ENCODE measurements at places on chromosomes 16 and 17. TPM values are rescaled to one million over a fixed set of nuclear protein-coding genes. Genes with fewer than 3 reads are reported as not detected.

GRCh38 chr16:65178151-65178550, 56.3 kb upstream of the CDH11 start:
- peak; percentile 31 for DNase-seq

DNA sequence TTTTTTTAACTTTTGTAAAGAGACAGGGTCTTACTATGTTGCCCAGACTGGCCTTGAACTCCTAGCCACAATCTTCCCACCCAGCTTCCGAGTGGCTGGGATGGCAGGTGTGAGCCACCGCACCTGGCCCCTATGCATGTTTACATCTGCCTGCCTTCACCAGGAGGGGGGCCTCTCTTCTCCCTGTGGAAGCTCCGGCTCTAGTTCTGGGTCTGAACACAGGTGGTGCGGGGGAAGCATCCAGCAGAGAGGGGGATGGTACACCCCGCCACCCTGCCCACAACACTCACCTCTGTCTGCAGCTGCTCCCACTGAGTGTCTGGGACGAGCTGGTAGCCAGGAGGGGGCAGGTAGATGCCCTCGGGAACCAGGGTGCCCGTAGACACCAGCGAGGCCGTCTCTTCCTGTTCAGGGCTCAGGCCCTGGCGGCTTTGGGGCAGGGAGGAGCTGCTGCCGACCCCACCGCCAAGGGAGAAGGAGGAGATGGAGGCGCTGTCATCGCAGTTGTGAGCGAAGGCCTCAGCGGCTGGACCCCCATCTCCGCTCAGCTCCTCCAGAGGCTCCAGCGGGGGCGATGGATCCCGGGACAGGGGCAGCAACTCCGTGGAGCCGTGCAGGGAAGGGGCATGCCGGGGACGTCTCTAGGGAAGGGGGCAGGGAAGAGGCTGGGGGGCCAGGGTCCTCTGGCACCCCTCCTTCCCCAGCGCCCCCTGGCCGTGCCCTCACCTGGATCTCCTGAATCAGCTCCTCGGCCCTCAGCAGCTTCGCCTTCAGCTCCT, 10.9 kb downstream of the RABEP2 start:
- DNase-seq = no peak

GRCh38 chr17:78105101-78105500, 23.5 kb downstream of the TMC6 start:
- DNase-seq = no peak

GRCh38 chr16:89522287-89522686, 14.1 kb downstream of the SPG7 start:
- no peak for DNase-seq

GRCh38 chr16:17475104-17475503, 4.3 kb upstream of the XYLT1 start:
- DNase-seq = no peak

DNA sequence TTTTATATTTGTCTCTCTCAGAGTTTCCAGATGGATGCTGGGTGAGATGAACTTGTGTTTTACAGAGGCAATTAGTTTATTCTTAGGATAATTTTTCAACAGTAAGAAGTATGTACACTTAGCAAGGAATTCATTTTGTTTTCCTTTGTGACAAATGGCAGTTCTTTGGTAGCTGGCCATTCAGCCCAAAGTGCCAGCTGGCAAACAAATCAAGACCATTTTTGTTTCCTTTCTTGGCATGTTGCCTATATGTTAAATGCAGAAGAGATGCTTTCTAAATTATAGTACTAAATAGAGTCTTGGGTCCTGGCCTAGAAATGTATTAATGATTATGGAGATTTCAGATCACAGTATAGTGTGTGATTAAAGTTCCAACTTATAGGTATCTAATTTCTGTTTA, 337.1 kb downstream of the CNTNAP4 start:
- no peak for DNase-seq

DNA sequence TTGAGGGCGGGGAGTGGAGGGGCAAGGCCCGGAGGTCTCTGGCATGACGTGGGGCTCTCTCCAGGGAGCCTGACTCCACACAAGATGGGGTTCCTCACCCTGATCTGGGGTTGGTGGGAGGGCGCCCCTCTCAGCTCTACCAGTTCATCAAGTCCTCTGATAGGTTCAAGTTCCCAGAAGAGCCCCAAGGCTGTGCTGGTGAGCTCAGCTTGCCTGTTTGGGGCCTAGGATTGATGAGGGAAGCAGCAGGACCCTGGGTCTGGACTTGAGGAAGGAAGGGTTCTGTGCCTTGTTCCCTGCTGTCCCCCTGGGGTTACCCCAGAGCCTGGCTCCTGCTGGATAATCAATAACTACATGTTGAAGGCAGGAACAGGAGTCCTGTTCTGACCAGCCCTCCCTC, 3.5 kb downstream of the MGAT5B start:
- DNase-seq = no peak

DNA sequence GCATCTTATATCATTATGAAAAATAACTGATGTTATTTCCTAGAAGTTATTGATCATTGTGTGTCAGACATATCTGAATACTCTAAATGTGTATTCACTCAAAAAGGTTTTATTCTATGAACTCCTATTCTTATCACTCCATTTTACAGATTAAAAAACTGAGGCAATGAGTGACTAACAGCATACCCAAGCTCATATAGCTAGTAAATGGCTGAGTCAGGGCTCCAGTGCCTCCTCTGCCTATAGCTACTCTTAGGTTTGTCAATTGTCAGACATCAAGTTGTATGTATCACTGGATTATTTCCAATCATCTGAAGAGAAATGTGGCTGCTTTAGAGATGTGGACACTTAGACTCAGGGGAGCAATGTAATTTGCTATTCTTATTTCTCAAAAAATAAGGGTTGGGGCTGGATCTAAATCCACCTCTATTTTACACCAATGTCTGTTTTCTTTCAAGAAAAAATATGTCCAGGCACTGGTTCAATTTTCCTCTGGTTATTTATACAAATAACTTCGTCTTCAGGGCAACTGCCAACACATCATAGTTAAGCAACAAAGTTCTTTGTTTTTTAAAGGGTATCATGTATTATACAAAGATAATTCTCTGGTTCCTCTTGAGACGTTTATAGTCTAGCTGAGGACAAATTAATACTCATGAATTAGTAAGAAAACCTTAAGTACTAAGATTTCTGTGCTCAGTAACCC, 328.9 kb upstream of the MAF start:
- peak; percentile 33 for DNase-seq

DNA sequence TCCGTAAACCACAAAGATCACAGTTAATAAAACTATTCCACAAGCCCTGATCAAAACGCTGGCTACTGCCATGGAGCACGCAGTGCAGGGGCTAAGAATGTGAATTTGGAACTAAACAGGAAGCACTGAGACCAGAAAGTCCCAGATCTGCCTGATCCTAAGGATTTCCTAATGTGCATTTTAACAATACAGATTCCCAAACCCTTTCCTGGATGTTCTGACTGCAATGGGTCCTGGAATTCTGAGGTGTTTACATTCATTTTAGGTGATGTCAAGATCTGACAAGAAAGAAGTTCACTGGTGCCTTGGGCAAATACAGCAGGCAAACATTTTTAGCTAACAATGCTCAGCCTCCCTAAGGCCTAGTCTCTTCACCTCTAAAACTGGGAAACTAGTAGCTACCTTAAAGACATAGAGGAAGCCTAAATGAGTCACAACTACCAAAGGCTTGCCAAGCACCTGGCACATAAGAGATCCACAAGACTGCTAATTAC, 10.3 kb downstream of the NSMCE1 start:
- DNase-seq = peak; percentile 84

DNA sequence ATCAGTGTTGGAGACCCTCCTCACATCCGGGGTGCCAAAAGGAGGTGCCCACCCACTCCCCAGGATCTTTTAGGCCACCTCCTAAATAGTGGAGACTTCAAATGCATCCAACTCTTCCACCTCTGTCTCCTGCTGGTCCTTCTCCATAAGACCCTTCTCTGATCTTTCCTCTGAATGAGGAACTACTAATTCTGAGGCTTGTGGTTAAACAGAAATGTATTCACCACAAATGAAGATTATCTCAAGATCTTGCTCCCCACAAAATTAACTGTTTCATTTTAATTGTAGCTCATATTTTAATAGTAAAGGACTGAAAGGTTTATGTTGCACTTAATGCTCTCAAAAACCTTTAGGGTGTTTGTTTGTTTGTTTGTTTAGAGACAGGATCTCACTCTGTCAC, 34.1 kb downstream of the TLE7 start:
- no peak for DNase-seq

GRCh38 chr17:44655983-44656710, at the start of gene MEIOC:
MEIOC (plus strand) TSS chr17:44656468; CDS start chr17:44656614, 146 bp downstream.
- DNase-seq = peak; percentile 17

GRCh38 chr17:17048106-17048505, 5.8 kb downstream of the MPRIP start:
- DNase-seq = no peak

GRCh38 chr16:12846592-12846991, 42.9 kb upstream of the CPPED1 start:
- DNase-seq = no peak

DNA sequence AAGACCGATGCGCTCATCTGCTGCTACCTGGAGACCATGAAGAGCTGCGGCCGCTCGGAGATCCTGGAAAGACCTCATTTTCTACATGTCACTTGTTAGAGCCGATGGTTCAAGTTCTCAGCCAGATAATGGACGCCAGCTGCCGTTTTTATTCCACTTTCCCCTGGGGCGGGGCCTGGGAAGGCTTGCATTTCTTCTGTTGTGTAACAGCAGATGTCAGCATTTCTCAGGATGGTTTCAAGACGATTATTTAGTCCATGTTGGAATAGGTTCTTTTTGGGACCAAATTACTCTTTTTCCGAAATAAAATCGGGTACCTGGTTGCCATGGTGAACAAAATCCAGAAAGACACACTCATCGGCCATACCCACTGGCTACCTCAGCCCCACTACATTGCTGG, 1418.3 kb downstream of the CDH11 start:
- no peak for DNase-seq

- no peak for DNase-seq
Measured at GRCh38 chr17:19371259-19372010, 6.9 kb upstream of the MAPK7 start.

GRCh38 chr17:28963055-28963611, 11.8 kb upstream of the PHF12 start:
- DNase-seq = peak; percentile 8

GRCh38 chr16:12612598-12613101, 191.0 kb downstream of the CPPED1 start:
- DNase-seq = no peak

- DNase-seq = no peak
Measured at GRCh38 chr16:79050063-79050462, 550.5 kb downstream of the MAF start.

DNA sequence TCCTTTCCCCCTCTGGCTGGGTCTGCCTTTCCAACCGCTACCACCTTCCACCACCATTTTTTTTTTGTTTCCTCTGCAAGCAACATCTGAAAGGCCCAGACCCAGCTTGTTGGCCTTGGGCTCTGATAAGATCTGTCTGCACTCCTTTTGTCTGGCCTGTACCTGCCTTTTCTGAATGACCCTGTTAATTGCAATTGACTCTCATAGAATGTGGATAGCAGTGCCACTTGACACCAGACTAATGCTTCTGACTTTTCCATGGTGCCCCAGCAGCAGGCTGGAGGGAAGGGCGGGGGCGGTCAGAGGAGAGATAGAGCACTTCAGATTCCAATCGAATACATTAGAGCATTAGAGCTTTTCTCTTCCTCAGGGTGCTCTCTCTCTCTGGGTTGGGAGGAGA, 538.9 kb downstream of the WWOX start:
- no peak for DNase-seq

DNA sequence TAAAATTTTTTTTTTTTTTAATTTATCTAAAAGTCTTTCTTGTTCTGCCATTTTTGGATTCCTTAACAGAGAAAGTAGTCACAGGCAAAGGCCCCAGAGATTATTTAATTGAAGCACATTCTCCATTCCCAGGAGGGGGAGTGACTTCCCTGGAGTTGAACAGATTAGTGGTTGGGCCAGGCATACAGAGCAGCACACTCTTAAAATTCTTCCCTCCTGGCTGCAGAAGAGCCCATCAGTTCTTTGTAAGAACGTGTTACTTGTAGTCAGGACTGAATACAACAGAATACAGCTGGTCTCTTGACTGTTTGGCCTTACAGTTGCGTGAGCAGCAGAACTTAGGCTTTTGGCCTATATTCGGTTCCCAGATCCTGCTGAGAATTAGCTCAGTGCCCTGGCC, 1.8 kb downstream of the ALKBH5 start:
- DNase-seq = peak; percentile 58

- DNase-seq = no peak
Measured at GRCh38 chr16:14284930-14285512, 213.9 kb downstream of the MRTFB start.

DNA sequence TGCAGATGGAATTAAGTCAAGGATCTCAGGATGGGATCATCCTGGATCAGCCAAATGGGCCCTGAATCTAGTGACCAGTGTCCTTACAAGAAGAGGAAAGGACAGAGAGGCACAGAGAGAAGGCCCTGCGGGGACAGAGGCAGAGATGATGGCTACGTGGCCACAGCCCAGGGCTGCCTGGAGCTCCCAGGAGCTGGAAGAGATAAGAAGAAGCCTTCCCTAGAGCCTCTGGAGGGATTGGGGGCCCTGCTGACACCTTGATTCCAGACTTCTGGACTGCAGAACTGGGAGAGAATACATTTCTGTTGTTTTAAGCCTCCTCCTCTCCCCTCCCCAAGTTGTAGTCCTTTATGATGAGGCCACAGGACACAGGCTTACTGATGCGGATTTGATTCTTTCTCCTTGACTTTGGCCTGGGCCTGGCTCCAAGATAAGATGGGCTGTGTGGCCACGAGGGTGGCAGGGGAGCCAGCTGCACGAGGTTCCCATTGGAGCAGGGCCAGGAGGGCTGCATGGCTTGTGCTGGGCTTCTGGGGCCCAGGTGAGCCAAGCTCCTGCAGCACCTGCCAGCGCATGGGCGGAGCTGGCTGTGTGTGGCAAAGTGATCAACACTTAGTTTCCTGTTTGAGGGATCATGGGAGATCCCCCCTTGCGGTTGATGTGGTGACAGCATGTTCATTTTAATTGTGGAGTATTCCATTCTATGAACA, 146.1 kb downstream of the IRF8 start:
- DNase-seq = no peak

DNA sequence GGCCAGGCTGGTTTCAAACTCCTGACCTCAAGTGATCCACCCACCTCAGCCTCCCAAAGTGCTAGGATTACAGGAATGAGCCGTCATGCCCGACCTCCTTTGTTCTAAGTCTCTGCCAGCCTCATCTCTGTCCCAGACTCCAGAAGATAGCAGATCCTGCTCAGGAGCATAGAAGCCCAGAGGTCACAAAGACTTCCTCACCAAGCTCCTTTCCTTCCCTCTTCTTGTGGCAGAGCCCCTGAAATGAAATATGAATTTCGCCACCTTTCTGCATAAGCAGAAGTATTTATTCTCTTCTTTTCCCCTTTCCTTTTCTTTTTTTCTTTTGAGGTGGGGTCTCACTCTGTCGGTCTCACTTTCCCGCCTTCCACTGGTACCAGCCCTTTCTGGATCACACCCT, 11.5 kb upstream of the PIPOX start:
- DNase-seq = no peak

CA7 gene
- total RNA-seq = not detected

METRNL gene
- 59.9 TPM for total RNA-seq

NPIPA8 gene
- total RNA-seq = 0.32 TPM

ZNHIT3 gene
- total RNA-seq = 15.5 TPM

CACNG1 gene
- not detected for total RNA-seq

CCDC78 gene
- 1.3 TPM for total RNA-seq

HASPIN gene
- total RNA-seq = 5.5 TPM

ITGAD gene
- total RNA-seq = not detected

SRL gene
- under 0.01 TPM for total RNA-seq

HCRT gene
- total RNA-seq = not detected

ZPBP2 gene
- not detected for total RNA-seq
